Activated CD8-positive, alpha-beta T cell treated with anti-CD3 and anti-CD28 coated beads for 36 hours (primary cell): ENCODE measurements at places on chromosomes 16 and 17. TPM values are rescaled to one million over a fixed set of nuclear protein-coding genes. Genes with fewer than 3 reads are reported as not detected.

DNA sequence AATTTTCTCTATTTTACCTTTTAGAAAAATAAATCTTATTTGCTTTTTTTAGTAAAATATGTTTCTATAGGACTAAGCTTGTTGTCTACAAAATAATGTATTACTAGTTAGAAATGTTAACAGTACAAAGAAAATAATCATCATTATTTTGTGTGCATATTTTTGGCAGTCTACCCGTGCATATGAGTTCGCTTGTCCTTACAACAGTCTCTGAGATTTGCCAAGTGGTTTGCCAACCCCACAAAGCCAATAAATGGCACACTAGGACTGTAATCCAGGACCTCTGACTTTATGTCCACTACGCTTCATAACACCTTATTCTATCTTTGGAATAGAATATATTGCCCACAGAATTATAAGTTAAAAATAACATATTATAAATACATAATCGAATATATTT lies 152.0 kb downstream of the KCNJ2 start:
- H3K27me3 ChIP-seq, result peaks cover 4% of the 10 kb centered on the region
- H3K4me3 ChIP-seq, result no peak overlapping the region
- DNase-seq, result no peak
- H3K27ac ChIP-seq, result no peak overlapping the region

DNA sequence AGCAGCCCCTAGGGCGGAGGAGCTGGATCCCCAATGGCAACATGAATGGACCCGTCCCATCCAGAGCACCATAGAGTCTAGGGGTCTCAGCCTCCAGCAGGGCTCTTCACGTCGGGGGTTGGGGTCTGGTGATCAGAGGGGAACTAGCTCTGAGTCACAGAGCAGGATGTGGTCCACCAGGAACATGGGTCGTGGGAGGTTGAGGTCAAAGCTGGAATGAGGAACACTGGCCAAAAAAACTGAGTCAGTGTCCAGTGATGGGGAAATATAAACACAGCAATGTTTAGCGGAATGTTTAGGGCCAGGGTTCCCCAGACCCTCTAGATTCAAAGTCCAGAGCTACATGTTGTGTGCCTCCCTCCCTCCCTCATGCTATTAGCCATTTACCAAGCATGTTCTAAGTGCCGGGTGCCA lies 79.1 kb upstream of the C16orf82 start:
- DNase-seq, result no peak
- no peaks in the 10 kb centered on the region for H3K4me1 ChIP-seq

DNA sequence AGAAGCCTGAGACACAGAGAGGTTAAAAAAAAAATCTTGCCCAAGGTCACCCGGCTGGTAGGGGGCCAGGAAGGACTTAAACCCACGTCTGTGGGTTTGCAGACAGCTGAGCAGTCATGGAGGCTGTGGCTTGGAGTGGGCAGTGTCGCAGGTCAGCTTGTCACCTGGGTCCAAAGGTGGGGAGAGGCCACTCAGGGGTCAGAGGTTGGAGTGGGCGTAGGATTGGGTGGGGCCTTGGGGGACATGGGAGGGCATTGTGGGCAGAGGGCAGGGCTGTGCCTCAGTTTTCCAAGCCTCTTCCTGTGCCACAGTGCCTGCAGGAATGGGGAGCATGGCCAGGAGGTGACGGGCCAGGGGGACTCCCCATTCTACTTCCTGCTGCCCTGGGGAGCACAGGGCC lies 2.0 kb upstream of the NDRG4 start:
- H3K36me3 ChIP-seq, result no peaks in the 10 kb centered on the region
- H3K4me1 ChIP-seq, result peaks cover 13% of the 10 kb centered on the region
- peaks cover 36% of the 10 kb centered on the region for H3K27me3 ChIP-seq
- no peak overlapping the region for H3K27ac ChIP-seq
- DNase-seq, result no peak

DNA sequence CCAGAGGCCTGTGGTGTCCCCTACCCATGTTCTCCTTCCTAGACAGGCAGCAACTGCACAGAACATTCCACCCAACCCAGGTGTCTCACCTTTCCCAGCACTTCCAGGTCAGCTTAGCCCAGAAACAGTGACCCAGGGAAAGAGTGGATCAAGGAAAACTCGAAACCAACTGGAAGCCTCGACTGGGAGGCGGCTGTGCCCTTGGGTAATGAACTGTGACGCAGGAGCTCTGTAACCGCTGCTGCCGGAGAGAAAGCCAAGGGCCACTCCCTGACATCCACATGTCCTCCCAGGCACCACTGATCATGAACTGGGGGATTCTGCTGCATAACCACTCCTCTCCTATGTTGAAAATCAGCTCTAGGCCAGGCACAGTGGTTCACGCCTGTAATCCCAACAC lies 34.4 kb downstream of the WDR59 start:
- H3K27me3 ChIP-seq, result no peaks in the 10 kb centered on the region
- H3K36me3 ChIP-seq, result peaks cover 30% of the 10 kb centered on the region
- H3K4me1 ChIP-seq, result no peaks in the 10 kb centered on the region

GRCh38 chr16:88681709-88682451 lies 4.4 kb downstream of the SNAI3 start:
- H3K36me3 ChIP-seq, result peaks cover 2% of the 10 kb centered on the region
- peak overlapping the region; percentile 65 for H3K4me3 ChIP-seq
- peaks cover 35% of the 10 kb centered on the region for H3K4me1 ChIP-seq
- peak overlapping the region; percentile 95 for H3K27ac ChIP-seq
- DNase-seq, result peak; percentile 91

The CFAP119 gene
- 3.9 TPM for total RNA-seq

DNA sequence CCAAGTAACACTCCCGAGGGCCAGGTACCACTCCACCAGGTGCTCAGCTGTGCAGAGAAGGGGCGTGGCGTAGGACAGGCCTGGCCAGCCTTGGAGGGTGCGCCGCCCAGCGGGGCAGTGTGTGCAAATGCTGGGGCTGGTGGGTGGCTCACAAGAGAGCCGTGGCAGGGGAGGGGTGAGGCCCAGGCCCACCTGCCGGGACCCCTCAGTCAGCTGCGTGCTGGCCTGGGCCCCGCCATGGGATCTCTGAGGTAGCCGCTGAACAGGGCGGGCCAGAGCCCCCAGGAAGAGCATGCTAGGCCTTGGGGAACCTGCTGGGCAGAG lies 8.8 kb downstream of the TPSG1 start:
- no peak for DNase-seq
- no peak overlapping the region for H3K4me3 ChIP-seq
- no peaks in the 10 kb centered on the region for H3K4me1 ChIP-seq
- H3K36me3 ChIP-seq, result no peaks in the 10 kb centered on the region
- no peak overlapping the region for H3K27ac ChIP-seq

The IL32 gene
- 974 TPM for total RNA-seq

GRCh38 chr16:71492786-71493185 lies 3.7 kb upstream of the ZNF19 start:
- H3K36me3 ChIP-seq, result no peaks in the 10 kb centered on the region
- H3K27ac ChIP-seq, result no peak overlapping the region
- no peak overlapping the region for H3K4me3 ChIP-seq
- no peak for DNase-seq

DNA sequence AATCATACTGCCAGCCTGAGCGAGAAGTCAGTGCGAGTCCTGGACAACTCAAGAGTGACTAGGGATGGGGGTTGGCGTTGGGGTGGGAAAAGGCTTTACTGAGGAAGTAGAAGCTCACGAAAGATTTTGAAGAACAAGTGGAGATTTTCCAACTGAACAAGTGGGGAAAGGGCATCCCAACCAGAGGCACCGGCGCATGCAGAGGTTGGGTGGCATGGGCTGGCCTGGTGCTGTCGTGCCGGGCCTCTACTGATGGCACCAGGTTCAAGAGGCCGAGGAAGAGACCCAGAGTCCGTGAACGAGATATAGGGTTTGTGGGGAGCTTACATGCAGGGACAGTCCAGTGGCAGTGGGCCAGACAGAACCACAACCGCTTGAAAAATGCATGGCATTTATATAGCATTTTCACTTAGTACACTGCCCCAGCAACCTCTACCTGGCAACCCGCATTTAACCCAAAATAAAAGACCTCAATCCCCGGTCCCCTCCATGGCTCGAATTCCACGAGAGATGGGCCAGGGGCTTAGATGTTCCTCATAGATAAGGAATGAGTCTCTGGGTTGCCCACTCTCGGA lies 7.7 kb upstream of the ITGA3 start:
- no peak overlapping the region for H3K4me3 ChIP-seq
- no peak overlapping the region for H3K27ac ChIP-seq
- no peak for DNase-seq
- peaks cover 23% of the 10 kb centered on the region for H3K4me1 ChIP-seq
- peaks cover 4% of the 10 kb centered on the region for H3K27me3 ChIP-seq

DNA sequence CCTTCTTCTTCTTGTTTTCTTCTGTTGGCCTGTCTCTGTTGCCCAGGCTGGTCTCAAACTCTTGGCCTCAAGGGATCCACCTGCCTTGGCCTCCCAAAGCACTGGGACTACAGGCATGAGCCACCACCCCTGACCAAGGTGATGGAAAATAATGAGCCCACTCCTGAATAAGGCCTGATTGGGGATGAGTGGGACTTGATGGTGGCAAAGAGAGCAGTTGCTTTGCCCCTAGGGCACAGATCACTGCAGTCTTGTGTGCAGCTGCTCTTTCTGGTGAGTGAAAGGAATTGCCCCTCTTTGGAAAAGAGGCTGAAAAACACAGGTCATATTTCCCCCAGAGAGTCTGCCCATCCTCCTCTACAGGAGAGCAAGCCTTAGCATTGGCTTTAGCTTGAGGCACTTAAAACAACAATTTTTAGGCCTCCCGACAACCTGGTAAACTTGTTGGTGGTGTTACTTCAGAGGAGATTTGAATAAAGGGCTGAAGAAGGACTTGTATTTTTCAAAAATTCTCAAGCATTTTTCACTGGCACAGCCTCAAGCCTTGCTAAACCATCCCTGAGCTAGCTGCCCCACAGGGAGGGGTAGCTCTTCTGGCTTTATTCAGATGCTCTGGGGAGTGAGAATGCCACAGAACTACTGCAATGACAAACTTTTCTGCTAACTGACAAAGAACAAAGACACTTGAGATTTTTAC lies 6.1 kb upstream of the PDP2 start:
- peak overlapping the region; percentile 91 for H3K27ac ChIP-seq
- H3K27me3 ChIP-seq, result no peaks in the 10 kb centered on the region
- peak; percentile 61 for DNase-seq
- peaks cover 54% of the 10 kb centered on the region for H3K4me1 ChIP-seq
- peak overlapping the region; percentile 6 for H3K4me3 ChIP-seq

The PLA2G10 gene
- not detected for total RNA-seq

DNA sequence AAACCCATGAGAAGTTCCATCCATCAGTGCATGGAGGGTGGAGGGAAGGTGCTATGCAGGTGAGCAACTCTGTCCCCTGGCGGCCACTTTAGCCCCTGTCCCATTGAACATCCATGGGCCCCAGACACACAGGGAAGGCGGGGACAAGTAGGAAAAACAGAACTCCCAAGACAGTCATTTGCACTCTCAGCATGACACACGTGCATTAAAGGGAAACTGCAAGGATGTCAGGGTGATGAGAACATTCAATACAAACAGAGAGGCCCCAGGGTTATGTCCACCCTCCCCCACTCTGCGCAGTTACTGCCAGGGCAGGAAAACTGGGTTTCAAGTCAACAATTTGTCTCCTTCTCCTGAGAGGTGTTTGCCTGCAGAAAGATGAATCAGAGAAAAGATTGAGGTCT lies 44.0 kb upstream of the AKTIP start:
- no peak for DNase-seq
- no peaks in the 10 kb centered on the region for H3K36me3 ChIP-seq
- H3K27ac ChIP-seq, result no peak overlapping the region
- peaks cover 32% of the 10 kb centered on the region for H3K27me3 ChIP-seq
- no peak overlapping the region for H3K4me3 ChIP-seq
- H3K4me1 ChIP-seq, result peaks cover 27% of the 10 kb centered on the region

The KRTAP4-5 gene
- not detected for total RNA-seq
